ENCODE measurements at places on chromosomes 2 and 18. TPM values are rescaled to one million over a fixed set of nuclear protein-coding genes. Genes with fewer than 3 reads are reported as not detected.

DNA sequence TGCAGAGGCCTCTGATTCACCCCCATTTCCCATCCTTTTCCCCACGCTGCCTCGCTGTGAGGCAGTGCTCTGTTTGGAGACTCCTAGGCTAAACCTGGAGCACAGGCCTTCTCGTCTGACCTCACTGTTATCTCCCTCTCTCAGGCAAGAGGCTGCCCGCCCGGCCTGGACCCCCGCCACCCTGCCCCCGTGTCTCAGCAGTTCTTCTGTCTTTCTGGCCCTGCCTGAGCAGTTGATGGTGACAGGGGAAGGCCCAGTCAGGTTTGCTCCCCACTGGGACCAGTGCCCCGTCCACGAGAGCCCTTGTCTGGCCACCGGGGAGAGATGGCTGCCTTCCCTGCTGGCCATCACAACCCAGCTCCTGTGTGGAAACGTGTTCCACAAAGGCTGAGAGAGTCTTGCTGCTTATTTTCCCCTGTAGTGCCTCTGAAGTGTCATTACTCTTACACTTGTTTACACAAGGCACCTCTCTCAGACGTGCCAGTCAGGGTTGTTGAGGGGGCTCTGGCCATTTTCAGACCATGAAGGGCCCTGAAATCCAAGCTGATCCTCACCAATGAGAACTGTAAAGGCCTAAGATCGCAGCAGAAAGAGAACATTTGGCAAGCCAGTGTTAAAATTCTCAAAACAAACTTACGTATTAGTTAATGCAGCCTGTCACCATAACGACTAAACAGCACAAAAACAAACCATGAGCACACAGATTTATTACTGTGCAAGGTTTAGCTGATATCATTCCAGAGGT, 210.9 kb downstream of the NDUFA10 start:
- DNase-seq = no peak
- H3K27ac ChIP-seq = no peak overlapping the region
- no peaks in the 10 kb centered on the region for H3K4me1 ChIP-seq

- DNase-seq = no peak
- H3K36me3 ChIP-seq = no peaks in the 10 kb centered on the region
- no peak overlapping the region for H3K27ac ChIP-seq
- no peak overlapping the region for H3K4me3 ChIP-seq
These were observed 434.7 kb downstream of the EIPR1 start for GRCh38 chr2:2942906-2943305.

DNA sequence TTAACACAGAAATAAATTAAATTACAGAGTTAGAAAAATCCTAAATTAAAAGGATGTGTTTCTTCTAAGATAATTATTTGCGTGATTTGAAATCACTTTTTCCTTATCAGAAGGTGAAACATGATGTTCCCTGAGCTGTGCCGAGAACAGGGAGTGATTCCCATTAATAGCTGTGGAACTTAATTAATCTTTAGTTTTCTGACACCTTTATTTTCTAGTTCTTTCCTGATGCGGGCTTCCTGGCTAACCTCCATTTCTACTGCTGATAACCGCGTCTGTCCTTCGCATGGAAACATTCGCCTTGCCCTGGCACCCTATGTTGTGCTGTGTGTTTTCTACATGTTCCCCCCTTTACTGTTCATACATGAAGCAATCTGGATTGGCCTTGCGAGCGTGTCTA, 172.9 kb downstream of the FAM210A start:
- H3K4me3 ChIP-seq = no peak overlapping the region
- H3K4me1 ChIP-seq = no peaks in the 10 kb centered on the region
- peaks cover 80% of the 10 kb centered on the region for H3K27me3 ChIP-seq
- no peak for DNase-seq
- H3K27ac ChIP-seq = no peak overlapping the region
- H3K36me3 ChIP-seq = no peaks in the 10 kb centered on the region

ABCB11 gene
- 0.11 TPM for total RNA-seq

DNA sequence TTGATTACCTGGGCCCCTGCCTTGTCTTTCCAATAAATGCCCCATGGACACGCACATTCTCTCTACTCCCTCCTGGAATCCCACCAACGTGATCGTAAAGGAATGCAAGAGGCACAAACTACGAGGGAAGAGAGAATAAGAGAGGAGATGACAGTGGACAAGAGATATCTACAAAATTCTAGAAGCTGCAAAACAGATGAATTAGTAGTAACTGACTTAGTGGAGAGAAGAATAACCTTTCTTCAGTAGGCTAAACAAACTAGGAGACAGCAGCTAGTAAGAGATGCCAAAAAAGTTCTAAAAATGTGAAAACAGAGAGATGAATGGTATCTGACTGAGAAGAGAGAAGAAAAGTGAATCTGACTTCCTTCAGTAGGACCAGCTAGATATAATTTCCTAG, 43.5 kb upstream of the MYCN start:
- H3K27me3 ChIP-seq = peaks cover 16% of the 10 kb centered on the region
- H3K27ac ChIP-seq = no peak overlapping the region
- DNase-seq = no peak
- no peaks in the 10 kb centered on the region for H3K36me3 ChIP-seq
- no peaks in the 10 kb centered on the region for H3K4me1 ChIP-seq
- H3K4me3 ChIP-seq = no peak overlapping the region

ACADL gene
- 0.07 TPM for total RNA-seq

CCDC148 gene
- 0.46 TPM for total RNA-seq

ASB18 gene
- total RNA-seq = 0.15 TPM

- DNase-seq = no peak
- H3K4me3 ChIP-seq = no peak overlapping the region
- H3K27ac ChIP-seq = no peak overlapping the region
- no peaks in the 10 kb centered on the region for H3K36me3 ChIP-seq
- H3K4me1 ChIP-seq = peaks cover 11% of the 10 kb centered on the region
These were observed 461.6 kb upstream of the CNTNAP5 start for GRCh38 chr2:123563515-123563914.

GALNT5 gene
- total RNA-seq = not detected

SERPINB4 gene
- total RNA-seq = 0.40 TPM

SCN2A gene
- 0.46 TPM for total RNA-seq

- peaks cover 42% of the 10 kb centered on the region for H3K27me3 ChIP-seq
- DNase-seq = no peak
- no peaks in the 10 kb centered on the region for H3K36me3 ChIP-seq
- peaks cover 13% of the 10 kb centered on the region for H3K4me1 ChIP-seq
These were observed 3.8 kb downstream of the GALNT14 start for GRCh38 chr2:31134480-31134879.

- H3K36me3 ChIP-seq = no peaks in the 10 kb centered on the region
- no peaks in the 10 kb centered on the region for H3K4me1 ChIP-seq
- peaks cover 32% of the 10 kb centered on the region for H3K27me3 ChIP-seq
- no peak for DNase-seq
These were observed 109.9 kb upstream of the CRIM1 start for GRCh38 chr2:36245651-36246050.

ALMS1 gene
- total RNA-seq = 27.6 TPM

GRCh38 chr2:202122163-202122540, 49.1 kb downstream of the KIAA2012 start:
- no peaks in the 10 kb centered on the region for H3K27me3 ChIP-seq
- H3K4me3 ChIP-seq = no peak overlapping the region
- DNase-seq = no peak

ANKRD30BL gene
- not detected for total RNA-seq

- H3K27ac ChIP-seq = peak overlapping the region; percentile 93
- H3K4me1 ChIP-seq = peaks cover 39% of the 10 kb centered on the region
- H3K36me3 ChIP-seq = no peaks in the 10 kb centered on the region
- no peaks in the 10 kb centered on the region for H3K27me3 ChIP-seq
- peak; percentile 86 for DNase-seq
- peak overlapping the region; percentile 80 for H3K4me3 ChIP-seq
These were observed 954 bp upstream of the CTDSP1 start for GRCh38 chr2:218398437-218399390.

DNA sequence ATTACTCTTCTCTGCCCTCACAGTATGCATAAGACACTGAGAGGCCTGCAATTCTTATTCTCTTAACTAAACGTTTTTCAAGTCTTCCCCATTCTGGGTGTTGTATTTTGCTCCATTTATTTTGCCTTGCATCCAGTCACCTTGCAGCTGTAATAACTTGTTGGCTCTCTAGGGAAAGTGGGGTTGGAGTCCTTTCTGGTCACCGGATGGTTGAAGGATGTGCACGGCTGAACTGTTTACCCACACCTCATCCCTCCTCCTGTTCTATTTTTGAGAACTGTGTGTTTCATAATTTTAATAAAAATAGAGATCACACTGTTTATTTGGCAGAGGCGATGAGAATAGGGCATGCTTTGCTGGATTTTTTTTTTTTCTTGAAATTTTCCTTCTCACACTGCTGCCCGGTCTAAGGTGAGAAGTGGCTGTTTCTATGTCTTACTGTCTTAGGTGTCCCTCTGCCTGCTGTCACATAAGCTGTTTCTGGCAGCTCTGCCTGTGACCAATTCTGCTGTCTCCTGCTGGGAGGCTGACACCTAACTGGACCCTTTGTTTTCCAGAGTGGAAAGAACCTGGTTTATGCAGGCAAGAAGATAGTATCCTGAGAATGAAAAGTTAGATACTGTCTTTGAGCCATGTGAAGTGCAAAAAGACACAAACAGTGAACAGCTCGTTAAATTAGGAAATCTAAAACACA, 342.6 kb downstream of the DPP10 start:
- H3K27me3 ChIP-seq = peaks cover 28% of the 10 kb centered on the region
- DNase-seq = no peak
- H3K27ac ChIP-seq = no peak overlapping the region
- H3K36me3 ChIP-seq = no peaks in the 10 kb centered on the region

GRCh38 chr18:74326231-74326630, 10.6 kb downstream of the C18orf63 start:
- no peaks in the 10 kb centered on the region for H3K4me1 ChIP-seq
- no peak for DNase-seq
- H3K27ac ChIP-seq = no peak overlapping the region
- H3K4me3 ChIP-seq = no peak overlapping the region
- no peaks in the 10 kb centered on the region for H3K27me3 ChIP-seq

AFF3 gene
- 0.04 TPM for total RNA-seq

- no peaks in the 10 kb centered on the region for H3K27me3 ChIP-seq
- no peaks in the 10 kb centered on the region for H3K4me1 ChIP-seq
- H3K36me3 ChIP-seq = no peaks in the 10 kb centered on the region
- H3K27ac ChIP-seq = no peak overlapping the region
- DNase-seq = peak; percentile 30
These were observed 10.4 kb upstream of the FAM228A start for GRCh38 chr2:24164416-24164973.

GALNT3 gene
- total RNA-seq = 44.8 TPM

DNA sequence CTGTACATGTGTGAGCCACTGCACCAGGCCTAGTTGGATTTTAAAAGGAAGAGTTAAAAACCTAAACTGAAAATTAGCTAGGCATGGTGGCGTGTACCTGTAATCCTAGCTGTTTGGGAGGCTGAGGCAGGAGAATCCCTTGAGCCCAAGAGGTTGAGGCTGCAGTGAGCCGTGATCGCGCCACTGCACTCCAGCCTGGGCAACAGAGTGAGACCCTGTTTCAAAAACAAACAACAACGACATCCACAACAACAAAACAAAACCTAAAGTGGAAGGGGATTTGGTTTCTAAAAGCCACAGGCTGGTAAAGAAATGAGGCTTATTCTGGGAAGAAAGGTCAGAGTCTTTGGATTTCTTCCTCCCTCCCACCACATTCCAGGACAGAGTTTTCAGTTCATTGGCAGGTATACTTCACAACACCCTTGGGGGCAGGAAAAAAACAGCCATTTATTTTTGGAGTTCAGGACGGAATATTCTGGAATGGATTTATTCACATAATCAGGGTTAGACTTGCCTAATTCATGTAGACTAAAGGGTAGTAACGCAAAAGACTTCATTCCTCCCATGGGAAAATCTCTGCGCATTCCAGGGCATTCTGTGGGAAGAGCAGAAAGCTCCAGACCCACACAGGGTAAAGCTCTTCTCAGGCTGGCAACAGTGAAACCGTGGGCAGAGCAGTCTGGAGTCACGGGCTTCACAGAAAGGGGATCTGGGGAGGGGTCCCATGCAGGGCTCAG, 34.9 kb downstream of the TEX44 start:
- H3K36me3 ChIP-seq = no peaks in the 10 kb centered on the region
- DNase-seq = no peak
- H3K27ac ChIP-seq = no peak overlapping the region
- no peaks in the 10 kb centered on the region for H3K27me3 ChIP-seq

- H3K4me3 ChIP-seq = no peak overlapping the region
- peaks cover 13% of the 10 kb centered on the region for H3K4me1 ChIP-seq
- no peak for DNase-seq
- H3K27me3 ChIP-seq = no peaks in the 10 kb centered on the region
- no peak overlapping the region for H3K27ac ChIP-seq
These were observed 24.2 kb downstream of the CENPA start for GRCh38 chr2:26809876-26810577.

- no peak for DNase-seq
- H3K4me3 ChIP-seq = no peak overlapping the region
- H3K36me3 ChIP-seq = no peaks in the 10 kb centered on the region
- H3K4me1 ChIP-seq = peaks cover 38% of the 10 kb centered on the region
- H3K27me3 ChIP-seq = no peaks in the 10 kb centered on the region
These were observed 73.9 kb downstream of the ARL4C start for GRCh38 chr2:234422981-234423431.

Data from PC-3 (cell line).